ENCODE measurements at places on chromosomes 7 and 10. TPM values are rescaled to one million over a fixed set of nuclear protein-coding genes. Genes with fewer than 3 reads are reported as not detected.
A peak's percentile ranks its signal among the peaks of the same experiment; 100 is the strongest.

WDFY4 gene
- not detected for total RNA-seq

MOGAT3 gene
- total RNA-seq: 0.15 TPM

PON3 gene
- total RNA-seq: not detected

LRRC18 gene
- not detected for total RNA-seq

- H3K27ac ChIP-seq: no peak overlapping the region
- H3K4me3 ChIP-seq: no peak overlapping the region
- no peak for DNase-seq
Measured at GRCh38 chr10:132197271-132198067, 10.7 kb downstream of the DPYSL4 start.

DNA sequence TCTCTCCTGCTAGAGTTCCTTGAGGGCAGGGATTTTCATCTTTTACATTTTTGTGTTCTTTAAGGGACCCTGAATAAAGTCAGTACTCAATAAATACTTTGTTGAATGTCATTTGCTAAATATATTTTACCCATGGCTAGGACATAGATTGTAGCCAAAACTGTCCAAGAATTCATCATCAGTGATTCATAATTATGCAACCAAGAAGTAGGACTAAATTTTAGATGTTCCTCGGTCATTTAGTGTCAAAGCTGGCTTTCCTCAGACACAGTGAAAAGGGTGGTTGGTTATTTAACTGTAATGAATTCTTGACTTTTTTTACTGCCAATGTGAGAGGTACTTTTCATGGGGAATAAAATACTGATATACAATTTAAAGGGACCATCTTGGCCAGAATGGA, 3.3 kb downstream of the NUDT13 start:
- peaks cover 13% of the 10 kb centered on the region for H3K36me3 ChIP-seq
- H3K4me1 ChIP-seq: no peaks in the 10 kb centered on the region
- DNase-seq: no peak
- no peak overlapping the region for H3K27ac ChIP-seq
- H3K4me3 ChIP-seq: no peak overlapping the region
- H3K27me3 ChIP-seq: no peaks in the 10 kb centered on the region

- H3K27me3 ChIP-seq: no peaks in the 10 kb centered on the region
- no peak overlapping the region for H3K27ac ChIP-seq
- peaks cover 2% of the 10 kb centered on the region for H3K4me1 ChIP-seq
- H3K4me3 ChIP-seq: no peak overlapping the region
Measured at GRCh38 chr7:3180604-3181003, 120.4 kb upstream of the SDK1 start.

DNA sequence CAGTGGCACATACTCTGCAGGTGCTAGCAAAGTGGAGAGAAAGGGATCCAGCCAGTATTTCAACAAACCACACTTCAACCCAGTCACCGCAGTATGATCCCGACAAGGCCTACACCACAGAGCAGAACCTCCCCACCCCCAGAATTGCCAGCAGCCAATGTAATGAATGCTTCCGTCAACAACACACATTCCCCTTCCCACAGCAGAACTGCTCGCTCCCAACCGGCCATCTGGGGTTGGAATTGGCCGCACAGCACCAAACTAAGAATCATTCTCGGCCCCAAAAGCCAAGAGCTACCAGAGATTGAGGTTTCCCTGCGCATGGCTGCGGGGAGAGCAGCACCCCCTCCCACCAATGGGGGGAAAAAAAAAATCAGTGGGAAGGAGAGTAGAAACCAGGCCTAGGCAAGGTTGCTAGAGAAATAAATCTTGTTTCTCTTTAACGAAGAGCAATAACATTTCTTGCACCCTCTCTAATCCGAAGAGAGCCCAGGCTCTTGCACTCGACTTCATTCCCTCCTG, 1.1 kb downstream of the WASL start:
- no peak overlapping the region for H3K27ac ChIP-seq
- H3K4me3 ChIP-seq: peak overlapping the region; percentile 97
- H3K27me3 ChIP-seq: no peaks in the 10 kb centered on the region
- peak; percentile 79 for DNase-seq
- H3K4me1 ChIP-seq: peaks cover 4% of the 10 kb centered on the region

- no peak for DNase-seq
- H3K4me3 ChIP-seq: no peak overlapping the region
- no peaks in the 10 kb centered on the region for H3K4me1 ChIP-seq
- H3K27me3 ChIP-seq: no peaks in the 10 kb centered on the region
- no peaks in the 10 kb centered on the region for H3K36me3 ChIP-seq
- H3K27ac ChIP-seq: no peak overlapping the region
Measured at GRCh38 chr10:107686095-107686494, 521.6 kb upstream of the SORCS1 start.

DNA sequence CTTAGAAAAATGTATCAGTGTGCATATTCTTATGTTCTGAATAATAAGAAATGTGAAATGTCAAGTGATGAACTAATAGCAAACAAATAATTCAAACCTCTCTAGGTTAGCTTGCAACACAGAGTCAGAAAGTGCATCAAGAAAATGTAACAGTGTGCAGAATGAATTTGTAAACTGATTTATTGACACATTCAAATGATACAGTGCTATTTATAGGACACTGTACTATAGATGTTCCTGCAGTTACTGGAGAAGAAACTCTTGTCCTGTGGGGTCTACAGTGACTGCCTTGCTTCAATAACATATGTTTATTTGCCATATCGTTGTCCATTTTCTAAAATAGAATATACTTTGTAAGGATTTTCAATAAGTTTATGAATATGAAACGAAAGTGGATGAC, 639.0 kb downstream of the CNTNAP2 start:
- no peaks in the 10 kb centered on the region for H3K4me1 ChIP-seq
- H3K27ac ChIP-seq: no peak overlapping the region
- peaks cover 11% of the 10 kb centered on the region for H3K36me3 ChIP-seq
- H3K27me3 ChIP-seq: no peaks in the 10 kb centered on the region
- no peak for DNase-seq

DNA sequence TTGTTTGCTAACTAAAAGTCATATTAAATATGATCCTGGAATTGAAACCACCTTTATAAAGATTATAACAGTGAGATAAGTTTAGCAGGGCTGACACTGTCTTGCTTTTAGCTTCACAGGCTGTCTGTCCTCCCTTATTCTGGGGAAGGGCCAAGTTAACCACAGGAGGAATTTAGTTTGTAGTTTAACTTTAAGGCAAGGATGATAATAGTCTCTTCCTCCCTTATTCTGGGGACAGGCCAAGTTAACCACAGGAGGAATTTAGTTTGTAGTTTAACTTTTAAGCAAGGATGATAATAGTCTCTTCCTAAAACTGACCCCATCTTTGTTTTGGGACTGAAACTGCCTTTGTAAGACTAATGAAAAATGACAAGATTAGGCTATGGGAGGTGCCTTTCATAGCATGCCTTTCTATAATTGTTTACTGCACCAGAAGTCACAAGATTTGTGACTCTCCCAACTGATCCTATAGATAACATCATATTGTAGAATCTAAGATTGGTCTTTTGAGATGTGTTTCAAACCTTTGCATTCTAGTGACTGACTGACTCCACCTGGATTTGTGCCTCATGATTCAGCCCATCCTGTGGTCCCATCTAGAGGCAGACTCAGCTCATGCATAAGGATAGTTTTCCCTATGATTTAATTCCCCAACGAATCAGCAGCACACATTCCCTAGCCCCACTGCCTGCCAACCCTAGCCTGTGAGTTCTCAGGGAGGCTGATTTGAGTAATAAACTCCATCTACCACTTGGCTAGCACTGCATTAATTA, 212.0 kb downstream of the MAGI2 start:
- H3K27ac ChIP-seq: no peak overlapping the region
- H3K4me3 ChIP-seq: no peak overlapping the region
- no peak for DNase-seq

All from H9 (cell line).